CD4-positive, alpha-beta memory T cell (primary cell): ENCODE measurements at places on chromosomes 4 and X.
A peak's percentile ranks its signal among the peaks of the same experiment; 100 is the strongest.

- no peak for DNase-seq
Measured at GRCh38 chrX:18946157-18946556, 37.8 kb downstream of the PHKA2 start.

- peak; percentile 12 for DNase-seq
Measured at GRCh38 chr4:169485791-169486742, 126.3 kb downstream of the NEK1 start.

GRCh38 chr4:39642885-39643552 lies 4.4 kb upstream of the SMIM14 start:
- no peak for DNase-seq

DNA sequence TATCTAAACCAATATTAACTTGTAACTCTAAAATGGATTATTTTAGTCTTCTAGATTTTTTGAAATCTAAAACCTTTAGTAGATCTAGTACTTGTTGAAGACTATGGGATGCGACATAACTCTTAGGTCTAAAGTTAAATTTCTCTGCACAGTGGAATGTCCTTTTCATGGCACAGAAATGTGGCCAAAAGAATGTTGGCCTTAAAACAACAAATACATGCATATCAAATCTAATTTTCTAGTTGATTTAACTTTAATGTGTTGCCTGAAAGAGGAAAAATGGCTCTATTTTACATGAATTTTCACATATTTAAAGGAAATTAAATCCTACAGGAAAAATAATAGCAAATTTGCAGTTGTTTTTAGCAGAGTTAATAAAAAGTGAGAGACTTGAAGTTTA lies 30.3 kb downstream of the NFKB1 start:
- DNase-seq, result no peak

DNA sequence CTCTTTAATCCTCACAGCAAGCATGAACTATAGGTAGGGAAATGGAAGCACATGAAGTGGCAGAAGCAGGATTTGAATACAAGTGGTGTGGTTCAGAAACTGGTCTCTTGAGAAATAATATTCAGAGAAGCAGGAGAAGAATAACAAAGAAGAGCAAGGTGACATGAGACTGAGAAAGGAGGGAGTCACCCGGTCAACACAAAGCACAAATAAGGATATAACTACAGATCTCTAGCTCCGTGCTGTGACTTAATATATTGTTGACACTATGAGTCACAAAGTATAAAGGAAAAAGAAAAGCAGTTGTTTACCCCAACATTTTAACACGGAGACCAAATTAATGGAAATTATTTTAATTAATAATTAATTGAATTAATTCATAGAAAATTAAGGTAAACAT lies 204.5 kb downstream of the CPE start:
- no peak for DNase-seq

GRCh38 chrX:68511255-68511654 lies 12.4 kb downstream of the YIPF6 start:
- DNase-seq, result peak; percentile 26

DNA sequence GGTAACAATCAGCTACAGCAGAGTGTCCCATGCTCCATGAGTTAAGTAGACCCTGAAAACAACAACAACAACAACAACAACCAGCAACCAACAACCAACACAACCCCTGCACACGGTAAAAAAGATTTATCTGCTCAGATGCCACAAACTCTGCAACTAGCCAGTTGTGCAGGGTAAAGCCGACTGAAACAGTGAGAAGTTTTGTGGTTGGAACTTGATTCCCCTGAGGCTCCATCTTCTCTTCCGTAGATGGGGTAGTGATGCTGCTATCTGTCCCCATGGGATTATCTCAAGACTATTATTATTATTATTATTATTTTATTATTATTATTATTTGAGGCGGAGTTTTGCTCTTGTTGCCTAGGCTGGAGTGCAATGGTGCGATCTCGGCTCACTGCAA lies 50.6 kb upstream of the RAPGEF2 start:
- DNase-seq, result no peak

GRCh38 chr4:108831886-108832285 lies 69.0 kb upstream of the ETNPPL start:
- DNase-seq, result no peak

DNA sequence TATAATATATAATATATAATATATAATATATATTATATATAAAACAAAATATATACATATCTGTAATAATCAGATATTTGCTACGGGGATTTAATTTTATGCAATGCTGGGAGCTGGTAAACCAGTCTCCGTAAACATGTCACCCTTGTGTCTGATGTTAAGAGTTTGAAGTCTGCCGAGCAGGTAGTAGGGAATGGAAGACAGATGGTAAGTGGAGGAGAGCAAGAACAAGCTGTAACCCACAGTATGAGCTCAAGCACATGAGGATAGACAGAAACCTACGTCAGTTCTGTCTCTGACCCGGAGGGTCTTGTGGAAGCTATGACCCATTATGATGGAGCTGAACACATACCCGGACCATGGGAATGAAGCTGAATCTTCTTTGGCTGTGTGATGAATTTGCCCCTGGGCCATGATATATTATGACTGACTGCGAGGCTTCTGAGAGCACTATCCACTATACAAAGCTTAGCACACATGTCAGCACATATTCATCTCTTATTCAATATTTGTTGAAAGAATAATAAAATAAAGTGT lies 46.2 kb downstream of the TIGD2 start:
- DNase-seq, result no peak

DNA sequence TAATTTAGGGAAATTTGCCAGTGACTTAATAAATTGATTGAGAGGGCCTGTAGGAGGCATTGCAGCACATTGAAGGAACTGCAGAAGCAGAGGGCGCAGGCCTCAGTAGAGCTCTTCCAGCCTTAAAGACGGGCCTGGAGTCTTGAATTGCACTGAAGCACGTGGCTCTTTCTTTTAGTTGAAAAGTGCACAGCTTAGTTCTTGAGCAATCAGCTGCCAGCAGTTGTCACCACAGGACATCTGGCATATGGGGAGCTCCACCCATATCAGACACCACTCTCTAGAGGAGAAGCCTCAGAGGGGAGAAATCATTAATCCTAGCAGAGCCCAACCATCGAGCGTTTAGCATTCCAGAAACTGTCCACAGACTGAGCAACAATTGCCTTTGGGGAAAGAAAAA lies 16.0 kb upstream of the FGF16 start:
- no peak for DNase-seq

DNA sequence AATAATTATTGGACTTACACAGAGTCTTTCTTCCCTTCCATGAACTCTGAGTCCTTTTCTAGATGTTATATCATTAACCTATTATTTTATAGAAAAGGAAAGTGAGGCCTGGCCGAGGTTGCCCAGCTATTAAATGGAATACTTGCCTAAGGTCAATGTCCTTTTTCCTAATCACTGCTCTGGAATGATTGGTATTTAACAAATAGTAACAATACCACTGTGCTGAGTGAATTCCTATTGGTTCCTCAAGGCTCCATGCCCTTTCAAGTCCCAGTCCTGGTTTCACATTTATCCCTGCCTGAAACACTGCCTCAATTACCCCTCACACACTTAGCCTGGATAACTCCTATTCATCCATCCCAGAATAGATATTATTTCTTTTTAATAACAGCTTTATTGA lies 6.2 kb downstream of the TCEAL9 start:
- no peak for DNase-seq

- DNase-seq, result no peak
Measured at GRCh38 chr4:93501244-93501643, 327.3 kb upstream of the ATOH1 start.

- no peak for DNase-seq
Measured at GRCh38 chr4:185931375-185931774, 119.4 kb upstream of the SORBS2 start.

DNA sequence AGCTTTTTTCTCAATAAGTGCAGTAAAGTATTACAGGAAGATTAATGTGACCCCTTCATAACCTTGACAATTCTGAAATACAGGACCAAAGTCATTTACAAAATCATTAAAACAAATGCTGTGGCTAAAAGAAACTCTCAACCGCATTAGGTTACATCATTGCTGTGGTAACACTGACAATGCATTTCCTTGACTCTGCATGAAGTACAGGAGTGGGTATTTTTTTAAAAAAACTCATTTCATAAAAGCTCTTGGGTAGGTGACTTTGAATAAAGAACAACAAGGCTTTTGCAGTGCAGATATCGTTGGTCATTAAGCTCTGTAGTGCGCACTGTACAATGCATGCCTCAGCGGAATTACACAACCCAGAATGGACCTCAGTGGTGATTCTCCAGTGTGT lies 23.4 kb upstream of the XK start:
- no peak for DNase-seq

- DNase-seq, result no peak
Measured at GRCh38 chrX:144275367-144275766, 391.5 kb downstream of the UBE2NL start.

- no peak for DNase-seq
Measured at GRCh38 chr4:87260477-87260876, 40.1 kb upstream of the KLHL8 start.

DNA sequence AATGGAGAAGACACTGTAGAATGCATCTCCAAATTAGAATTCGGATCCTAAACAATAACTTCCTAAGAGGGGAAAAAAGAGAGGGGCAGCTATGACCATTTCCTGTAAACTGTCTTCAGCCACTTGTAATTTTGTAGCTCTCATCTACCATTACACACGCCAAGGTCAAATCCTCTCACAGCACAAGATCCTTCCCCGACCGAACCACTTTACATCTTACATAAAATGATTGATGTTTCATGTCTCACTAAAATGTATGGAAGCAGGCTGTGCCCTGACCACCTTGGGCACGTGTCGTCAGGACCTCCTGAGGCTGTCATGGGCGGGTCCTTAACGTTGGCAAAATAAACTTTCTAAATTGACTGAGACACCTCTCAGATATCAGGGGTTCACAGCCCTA lies 24.1 kb upstream of the PBDC1 start:
- peak; percentile 69 for DNase-seq
